ENCODE measurements at places on chromosomes 5 and 9.

- no peak for DNase-seq
Observed at GRCh38 chr5:138911441-138911840, 36.3 kb upstream of the LRRTM2 start.

DNA sequence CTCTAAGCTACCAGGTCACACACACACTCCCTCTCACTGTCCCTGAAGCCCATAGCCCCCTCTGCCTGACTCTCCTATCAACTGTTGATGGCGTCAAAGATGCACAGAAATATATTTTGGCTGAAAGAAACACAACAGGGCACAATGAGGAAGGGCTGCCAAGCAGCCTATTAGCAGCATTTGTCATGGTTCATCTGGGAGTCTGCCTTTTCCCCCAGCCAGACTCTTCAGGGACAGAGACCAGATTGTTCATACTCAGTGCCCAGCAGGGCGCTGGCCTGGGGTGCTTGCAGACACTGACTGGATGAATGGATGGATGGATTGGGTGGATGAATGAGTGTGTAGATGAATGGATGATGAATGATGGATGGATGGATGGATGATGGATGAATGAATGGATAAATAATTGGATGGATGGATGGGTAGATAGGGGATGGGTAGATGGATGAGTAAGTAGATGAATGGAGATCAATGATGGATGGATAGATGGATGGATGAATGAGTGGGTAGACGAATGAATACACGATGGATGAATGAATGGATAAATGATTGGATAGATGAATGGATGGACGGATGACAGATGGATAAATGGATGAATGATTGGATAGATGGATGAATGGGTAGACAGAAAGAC is 90.5 kb downstream of the ADAMTS2 start:
- DNase-seq, result no peak

GRCh38 chr5:88940713-88941112 is 57.7 kb upstream of the MEF2C start:
- no peak for DNase-seq

DNA sequence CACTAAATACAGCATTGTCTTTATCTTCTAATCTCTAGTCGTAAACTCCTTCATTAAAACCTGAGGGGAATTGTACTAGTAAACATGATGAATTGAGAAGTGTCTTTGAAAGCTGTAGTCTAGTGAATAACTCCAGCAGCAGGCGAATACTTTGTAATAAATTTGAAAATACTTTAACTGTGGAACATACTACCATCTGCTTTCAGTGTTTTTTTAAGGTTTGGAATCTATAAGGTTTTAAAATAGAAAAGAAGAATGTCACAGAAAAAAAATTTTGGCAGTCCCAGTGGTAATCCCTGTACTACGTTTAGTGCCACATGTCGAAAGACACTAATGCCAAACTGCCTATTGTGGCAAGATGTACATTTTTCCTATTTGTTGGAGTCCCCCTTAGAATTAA is 379.0 kb upstream of the NUDT12 start:
- no peak for DNase-seq

DNA sequence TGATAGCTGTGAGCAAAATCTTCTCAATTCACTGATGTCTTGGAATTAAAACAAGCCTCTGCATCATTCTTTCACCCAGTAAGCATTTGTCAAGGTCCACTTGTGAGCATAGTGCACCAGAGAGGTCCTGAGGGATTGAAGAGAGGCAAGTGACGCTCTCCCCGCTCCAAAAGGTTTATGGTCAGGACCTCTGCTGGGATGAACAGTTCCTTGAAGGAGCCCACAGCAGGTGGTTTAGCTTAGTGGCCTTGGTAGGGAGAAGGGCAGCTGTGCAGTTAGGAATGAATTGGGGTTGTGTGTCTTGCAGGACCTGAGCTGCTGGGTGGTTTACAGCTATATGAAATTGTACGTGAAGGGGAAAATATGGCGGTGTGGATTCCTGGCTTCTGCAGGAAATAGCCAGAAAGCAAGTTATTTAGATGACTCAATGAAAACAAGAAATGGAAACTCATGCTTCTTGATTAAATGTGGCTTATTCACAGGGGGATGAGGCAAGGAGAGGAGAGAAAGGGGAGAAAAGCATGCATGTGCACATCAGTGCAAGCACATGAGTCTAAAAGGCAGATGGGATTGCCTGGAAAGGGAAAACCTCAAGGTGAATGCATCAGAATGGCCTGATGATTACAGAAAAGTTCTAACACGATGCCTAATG is 42.0 kb downstream of the SUB1 start:
- DNase-seq, result no peak

- no peak for DNase-seq
Observed at GRCh38 chr5:446883-447263, 3.9 kb downstream of the EXOC3 start.

GRCh38 chr5:132223861-132224260 is 3.8 kb downstream of the P4HA2 start:
- no peak for DNase-seq

DNA sequence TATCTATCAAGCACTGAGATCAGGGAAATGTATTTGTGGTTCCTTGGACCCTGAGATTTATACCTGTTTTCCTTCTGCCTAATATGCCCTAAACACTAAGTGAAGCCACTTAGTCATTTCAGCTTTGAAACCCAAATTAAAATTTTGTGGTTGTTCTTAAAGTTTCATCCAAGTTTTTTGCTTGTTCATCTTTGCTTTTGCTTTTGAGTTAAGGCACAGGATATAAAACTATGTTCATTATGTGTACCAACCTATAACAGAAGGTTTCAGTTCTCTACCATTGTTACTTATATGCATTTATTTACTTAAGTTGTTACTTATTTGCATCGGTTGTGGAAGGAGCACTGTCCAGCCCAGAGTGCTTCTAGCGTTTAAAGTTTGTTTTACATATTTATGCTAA is 382.3 kb downstream of the PTPRD start:
- DNase-seq, result no peak

DNA sequence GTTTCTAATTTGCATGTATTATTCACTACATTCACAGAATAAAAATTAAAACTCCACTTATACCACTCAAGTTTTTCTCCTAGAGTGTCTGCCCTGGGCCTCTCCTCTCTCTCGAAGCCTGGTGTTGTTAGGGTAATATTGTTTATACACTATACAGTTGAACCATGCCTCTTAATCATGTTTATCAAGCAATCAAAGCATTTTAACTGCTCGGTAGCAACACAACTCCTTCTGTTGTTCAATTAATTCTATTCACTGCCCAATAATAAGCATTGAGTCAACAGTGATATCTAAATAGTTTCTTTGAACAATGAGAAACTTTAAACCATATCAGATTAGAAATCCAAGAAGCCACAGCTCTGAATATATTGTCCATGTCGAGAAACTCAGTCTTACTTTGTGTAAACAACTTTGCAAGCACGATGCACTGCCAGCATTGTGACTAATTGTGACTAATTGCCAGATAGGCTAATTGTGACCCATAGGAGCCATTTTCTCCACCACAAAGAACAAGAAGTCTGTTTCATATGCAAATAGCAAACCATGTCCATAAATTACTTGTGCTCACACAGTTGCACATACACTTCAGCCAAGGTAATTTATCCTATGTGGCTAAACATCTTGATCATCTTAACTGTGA is at the start of gene DNAH5:
DNAH5 (minus strand) TSS at position 129 of the 640 bp plus-strand sequence. CDS start 250 bp downstream, outside the sequence.
- DNase-seq, result no peak

All from stimulated activated CD4-positive, alpha-beta T cell treated with anti-CD3 and anti-CD28 coated beads, Interleukin-12 subunit alpha, Interleukin-12 subunit beta, amount 100 ng/mL, for 48 hours (primary cell).